Naive thymus-derived CD4-positive, alpha-beta T cell (primary cell): ENCODE measurements at places on chromosomes 7 and 10.

DNA sequence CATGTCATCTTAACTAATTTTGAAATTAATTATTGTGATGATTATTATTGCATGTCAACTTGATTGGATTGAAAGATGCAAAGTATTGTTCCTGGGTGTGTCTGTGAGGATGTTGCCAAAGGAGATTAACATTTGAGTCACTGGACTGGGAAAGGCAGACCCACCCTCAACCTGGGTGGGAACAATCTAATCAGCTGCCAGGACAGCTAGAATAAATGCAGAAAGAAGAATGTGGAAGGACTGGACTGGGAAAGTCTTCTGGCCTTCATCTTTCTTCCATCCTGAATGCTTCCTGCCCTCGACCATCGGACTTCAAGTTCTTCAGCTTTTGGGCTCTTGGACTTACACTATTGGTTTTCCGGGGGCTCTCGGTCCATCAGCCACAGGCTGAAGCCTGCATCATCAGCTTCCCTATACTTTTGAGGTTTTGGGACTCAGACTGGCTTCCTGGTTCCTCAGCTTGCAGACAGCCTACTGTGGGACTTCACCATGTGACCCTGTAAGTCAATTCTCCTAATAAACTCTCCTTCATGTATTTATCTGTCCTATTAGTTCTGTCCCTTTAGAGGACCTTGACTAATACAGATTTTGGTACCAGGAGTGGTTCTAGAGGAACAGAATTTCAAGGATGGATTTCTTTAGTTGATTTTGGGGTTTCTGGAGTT, 959.8 kb downstream of the ANKRD7 start:
- no peak for DNase-seq

DNA sequence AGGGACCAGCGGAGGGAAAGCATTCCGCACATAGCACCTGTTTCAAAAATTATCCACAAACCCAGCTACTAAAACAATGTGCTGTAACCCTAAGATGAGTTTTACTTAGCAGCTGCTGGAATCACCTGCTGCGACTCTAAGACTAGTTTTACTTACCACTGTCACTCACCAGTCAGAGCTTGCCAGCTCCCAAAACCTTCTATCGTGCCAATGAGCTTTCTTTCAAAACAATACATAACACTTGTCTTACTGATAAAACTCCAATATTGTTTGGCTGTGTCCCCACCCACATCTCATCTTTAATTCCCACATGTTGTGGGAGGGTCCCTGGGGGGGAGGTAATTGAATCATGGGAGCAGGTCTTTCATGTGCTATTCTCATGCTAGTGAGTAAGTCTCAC, 18.4 kb downstream of the ST8SIA6 start:
- no peak for DNase-seq

DNA sequence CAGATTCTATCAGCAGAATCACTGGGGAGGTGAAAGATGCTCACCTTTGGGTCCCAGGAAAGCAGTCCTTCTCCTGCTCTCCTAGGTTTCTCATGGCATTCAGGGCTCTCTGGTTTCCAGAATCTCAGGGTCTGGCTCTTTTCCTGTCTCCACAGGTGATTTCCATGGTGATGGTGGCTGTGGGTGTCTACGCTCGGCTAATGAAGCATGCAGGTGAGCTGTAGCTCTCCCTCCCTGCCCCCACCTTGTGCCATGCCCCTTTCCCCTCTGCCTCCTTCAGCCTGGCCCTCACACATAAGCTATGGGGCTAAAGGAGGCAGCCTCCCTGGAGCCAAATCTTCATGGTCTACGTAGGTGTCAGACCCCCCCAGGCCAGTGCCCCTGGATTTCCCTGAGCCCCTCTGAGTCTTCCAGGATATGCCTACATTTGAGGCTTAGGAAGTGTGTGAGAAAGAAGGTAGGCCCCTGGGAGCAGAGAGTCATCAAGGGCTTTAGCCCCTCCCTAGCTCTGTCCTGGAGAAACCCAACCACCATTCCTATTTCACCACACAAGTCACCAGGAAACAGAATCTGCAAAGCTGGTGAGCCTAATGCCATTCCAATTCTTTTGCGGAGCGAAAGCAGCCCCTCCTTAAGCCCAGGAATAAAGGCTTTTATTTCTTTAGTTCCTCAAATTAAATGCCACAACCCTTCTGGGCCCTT, 17.2 kb downstream of the TSPAN33 start:
- DNase-seq = no peak

GRCh38 chr10:61159253-61159652, 215.3 kb upstream of the RHOBTB1 start:
- no peak for DNase-seq

DNA sequence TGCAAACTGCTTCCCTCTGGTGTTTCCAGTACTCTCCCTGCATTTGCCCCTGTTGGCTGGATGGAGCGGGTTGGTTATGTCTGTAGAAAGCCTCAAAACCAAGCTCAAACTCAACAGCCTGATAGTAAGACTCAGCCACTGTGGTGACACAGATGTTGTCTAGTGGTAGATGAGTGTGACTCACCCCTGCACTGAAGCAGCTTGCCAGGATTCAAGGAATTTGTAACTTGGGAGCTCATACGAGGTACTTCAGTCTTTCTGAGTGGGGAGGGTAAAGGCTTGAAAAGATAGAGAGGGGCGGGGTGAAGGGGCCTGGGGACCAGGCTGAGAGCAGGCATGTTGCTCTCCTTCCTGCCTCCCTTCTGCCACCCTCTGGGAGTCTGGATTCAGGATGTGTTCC, 22.9 kb upstream of the AQP1 start:
- no peak for DNase-seq
